Stimulated activated CD4-positive, alpha-beta T cell treated with anti-CD3 and anti-CD28 coated beads, TNF-alpha, amount 100 ng/mL, for 1 hour (primary cell): ENCODE measurements at places on chromosomes 4 and X.

DNA sequence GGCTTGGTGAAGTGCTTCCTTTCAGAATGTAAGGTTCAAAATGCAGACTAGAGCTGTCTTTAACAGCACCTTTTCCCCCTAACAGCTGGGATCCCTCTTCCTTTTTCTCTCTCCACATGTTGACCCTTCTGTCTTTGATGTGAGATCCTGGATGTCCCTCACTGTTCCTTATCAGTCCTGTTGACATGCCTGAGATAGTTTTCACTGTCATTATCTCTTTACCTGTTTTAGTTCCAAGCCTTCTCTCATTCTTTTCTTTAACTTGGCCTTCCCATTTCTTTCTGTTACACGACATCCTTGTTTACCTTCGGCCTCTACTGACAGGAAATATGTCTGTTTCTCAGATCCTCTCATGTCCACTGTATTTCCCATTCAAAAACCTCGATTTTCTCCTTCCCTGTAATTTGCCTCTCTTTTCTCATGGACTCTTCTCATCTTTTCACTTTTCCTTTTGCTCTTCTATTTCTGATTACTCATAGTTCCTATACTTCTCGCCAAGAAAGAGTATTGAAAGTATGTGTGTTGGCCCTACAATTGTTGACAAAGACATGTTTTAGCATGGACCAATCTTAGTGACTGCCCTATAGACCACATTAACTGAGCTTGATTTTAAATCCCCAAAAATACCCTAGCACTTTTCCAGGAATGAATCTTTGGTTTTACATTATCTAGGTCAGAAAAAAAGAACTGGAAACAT, 1.2 kb upstream of the SOWAHB start:
- no peak for DNase-seq

DNA sequence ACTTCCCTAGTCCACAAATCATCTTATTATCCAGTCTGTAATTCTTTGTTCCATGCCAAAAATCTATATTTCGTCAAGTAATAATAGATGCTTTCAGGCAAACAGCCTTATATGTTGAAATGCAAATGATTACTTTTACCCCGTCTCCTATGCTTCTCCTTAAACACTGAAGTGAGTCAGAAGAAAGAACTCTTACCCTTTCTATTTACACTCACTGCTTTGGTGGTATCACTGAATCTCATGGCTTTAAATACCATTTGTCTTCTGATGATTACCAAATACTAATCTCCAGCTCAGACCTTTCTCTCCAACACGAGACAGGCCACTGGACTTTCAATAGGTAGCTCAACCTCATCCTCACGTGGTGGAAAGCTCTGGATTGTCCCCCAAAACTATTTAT, 558.1 kb downstream of the IL1RAPL1 start:
- DNase-seq, result no peak

DNA sequence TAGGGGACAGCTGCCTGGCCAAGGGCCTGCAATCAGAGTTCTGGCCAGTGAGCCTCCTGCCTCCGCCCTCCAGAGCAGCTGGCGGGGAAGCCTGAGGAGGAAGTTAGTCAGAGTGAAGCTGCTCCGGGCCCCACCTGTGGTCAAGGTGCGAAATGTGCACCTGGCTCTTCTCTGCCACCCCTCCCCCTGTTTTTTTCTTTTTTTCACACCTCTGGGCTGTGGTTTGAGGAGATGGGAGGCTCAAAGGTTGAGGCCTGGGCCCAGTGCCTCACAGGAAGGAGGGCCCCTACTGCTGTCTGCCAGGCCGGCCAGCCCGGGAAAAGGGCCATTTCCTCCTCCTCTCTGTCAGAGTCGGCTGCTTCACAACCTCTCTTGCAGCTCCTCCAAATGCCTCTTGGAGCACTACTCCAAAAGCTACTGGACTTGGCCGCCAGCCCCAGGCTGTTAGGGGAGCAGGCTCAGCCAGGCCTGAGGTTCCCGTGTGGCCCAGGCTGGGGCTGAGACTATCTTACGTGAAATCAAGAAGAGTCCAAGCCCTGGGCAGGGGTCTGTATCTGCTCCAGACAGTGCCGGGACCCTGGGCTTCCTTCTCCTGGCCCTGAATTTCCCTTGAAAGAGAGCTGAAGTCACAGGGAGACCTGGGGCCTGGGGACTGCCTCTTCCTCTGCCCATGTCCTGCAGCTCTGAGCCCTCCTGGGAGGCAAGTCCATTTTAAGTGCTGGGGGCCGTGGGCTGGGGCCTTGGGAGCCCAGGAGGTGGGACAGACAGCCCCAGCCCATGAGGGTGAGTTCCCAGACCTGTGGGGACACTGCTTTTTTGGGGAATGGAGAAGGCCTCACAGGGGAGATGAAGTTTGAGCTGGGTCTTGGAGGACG, 4.5 kb upstream of the CXCR3 start:
- peak; percentile 32 for DNase-seq

GRCh38 chr4:34323549-34324320, 1920.6 kb downstream of the ARAP2 start:
- DNase-seq, result no peak

GRCh38 chr4:123954220-123954619, 557.6 kb downstream of the SPRY1 start:
- DNase-seq, result no peak

GRCh38 chr4:113278324-113278934, 229.0 kb downstream of the ANK2 start:
- peak; percentile 16 for DNase-seq

- DNase-seq, result no peak
Observed at GRCh38 chr4:102843273-102843672, 15.9 kb upstream of the UBE2D3 start.

DNA sequence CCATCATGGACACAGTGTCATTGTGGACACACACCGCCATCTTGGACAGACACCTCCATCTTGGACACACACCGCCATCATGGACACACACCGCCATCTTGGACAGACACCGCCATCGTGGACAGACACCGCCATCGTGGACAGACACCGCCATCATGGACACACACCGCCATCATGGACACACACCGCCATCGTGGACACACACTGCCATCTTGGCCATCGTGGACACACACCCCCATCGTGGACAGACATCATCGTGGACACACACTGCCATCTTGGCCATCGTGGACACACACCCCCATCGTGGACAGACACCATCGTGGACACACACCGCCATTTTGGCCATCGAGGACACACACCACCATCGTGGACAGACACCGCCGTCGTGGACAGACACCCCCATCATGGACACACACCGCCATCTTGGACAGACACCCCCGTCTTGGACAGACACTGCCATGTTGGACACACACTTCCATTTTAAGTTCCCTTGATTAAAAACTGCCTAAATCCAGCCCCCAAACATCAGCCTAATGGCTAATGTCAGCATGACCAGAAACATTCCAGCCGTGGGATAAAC, 9.1 kb downstream of the ASMTL start:
- DNase-seq, result no peak

- no peak for DNase-seq
Observed at GRCh38 chr4:3472411-3473141, 9.5 kb downstream of the DOK7 start.

DNA sequence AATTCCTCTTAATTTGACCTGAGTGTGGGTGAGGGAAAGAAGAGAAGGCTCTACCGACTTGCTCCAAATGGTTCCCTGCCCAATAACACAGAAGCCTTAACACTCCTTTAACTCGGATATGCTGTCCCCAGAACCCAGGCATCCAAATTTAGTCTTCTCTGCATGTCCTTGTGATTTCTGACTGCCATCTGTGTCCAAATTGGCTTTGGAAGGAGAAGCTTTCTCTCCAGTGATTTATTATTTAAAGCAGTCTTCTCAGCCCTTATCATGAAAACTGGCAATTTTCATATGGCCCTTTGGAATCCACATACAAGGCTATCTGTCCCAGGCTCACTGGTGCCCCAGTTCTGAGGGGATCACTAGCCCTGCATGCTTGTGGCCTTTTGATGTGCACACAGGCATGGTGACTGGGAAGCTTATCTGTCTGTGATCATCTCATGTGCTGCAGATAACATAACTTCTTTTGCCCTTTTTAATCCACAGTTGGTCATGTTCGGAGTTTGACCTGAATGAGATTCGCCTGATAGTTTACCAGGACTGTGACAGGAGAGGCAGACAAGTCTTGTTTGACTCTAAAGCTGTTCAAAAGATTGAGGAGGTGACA, 56.7 kb downstream of the FNIP2 start:
- DNase-seq, result no peak

- no peak for DNase-seq
Observed at GRCh38 chrX:155744534-155744933, 131.8 kb upstream of the TMLHE start.

- DNase-seq, result no peak
Observed at GRCh38 chr4:13511101-13511500, 27.0 kb upstream of the RAB28 start.

- no peak for DNase-seq
Observed at GRCh38 chrX:29590921-29591320, 624.4 kb upstream of the MAGEB2 start.

GRCh38 chr4:71980976-71981375, 50.8 kb upstream of the NPFFR2 start:
- no peak for DNase-seq

DNA sequence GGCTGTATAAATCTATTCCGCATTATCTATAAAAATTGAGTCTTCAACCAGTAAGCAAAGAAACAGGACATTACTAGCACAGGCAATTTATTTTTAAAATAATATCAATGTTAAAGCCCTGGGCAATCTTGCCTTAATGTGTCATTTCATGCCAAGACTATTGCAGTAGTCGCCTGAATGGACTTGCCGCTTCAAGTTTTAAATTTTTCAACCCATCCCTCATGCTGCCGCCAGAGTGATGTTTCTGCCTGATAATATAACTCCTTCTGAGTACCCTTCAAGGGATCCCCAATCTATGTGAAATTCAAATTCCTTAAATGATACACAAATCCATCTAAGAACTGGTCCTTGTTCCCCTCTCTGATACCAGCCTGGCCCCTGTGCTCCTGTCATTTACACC, 66.9 kb downstream of the PRSS12 start:
- DNase-seq, result no peak

- DNase-seq, result no peak
Observed at GRCh38 chr4:128955751-128956150, 137.6 kb downstream of the SCLT1 start.

DNA sequence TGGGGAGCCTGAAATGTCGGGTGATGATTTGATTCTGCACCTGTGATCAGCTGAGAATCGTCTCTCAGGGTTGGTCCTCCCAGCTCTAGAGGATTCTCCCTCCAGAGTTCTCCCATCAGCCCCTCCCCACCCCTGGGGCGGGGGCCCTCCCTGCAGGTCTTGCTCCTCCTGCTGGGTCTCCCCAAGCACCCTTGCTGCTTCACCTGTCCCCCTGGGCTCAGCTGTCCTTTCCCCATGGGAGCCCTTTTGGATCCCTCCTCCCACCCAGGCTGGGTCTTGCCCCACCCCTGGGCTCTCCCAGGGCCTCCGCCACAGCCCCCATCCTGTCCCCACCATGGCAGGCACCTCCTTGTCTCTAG, 22.2 kb downstream of the PSAPL1 start:
- no peak for DNase-seq

DNA sequence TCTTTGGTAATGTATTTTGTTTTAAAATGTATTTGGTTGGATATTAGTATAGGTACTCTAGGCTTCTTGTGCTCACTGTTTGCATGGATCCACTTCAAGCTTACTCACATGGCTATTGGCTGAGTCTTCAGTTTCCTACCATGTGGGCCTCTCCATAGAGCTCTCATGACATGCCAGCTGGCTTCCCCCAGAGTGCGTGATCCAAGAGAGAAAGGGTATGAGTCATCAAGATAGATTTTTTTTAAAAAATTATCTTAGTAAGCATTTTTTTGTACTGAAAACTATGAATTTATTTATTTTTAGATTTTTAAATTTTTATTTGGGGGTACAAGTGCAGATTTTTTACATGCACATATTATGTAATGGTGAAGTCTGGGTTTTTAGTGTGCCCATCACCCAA, 219.1 kb upstream of the AMOT start:
- DNase-seq, result no peak

- no peak for DNase-seq
Observed at GRCh38 chr4:128301979-128302378, 14.4 kb upstream of the PGRMC2 start.
